ENCODE measurements at places on chromosomes 16 and 17. TPM values are rescaled to one million over a fixed set of nuclear protein-coding genes. Genes with fewer than 3 reads are reported as not detected.
A peak's percentile ranks its signal among the peaks of the same experiment; 100 is the strongest.

- no peak for DNase-seq
- H3K4me1 ChIP-seq = peaks cover 10% of the 10 kb centered on the region
- no peaks in the 10 kb centered on the region for H3K36me3 ChIP-seq
Observed at GRCh38 chr16:17377360-17378324, 93.1 kb downstream of the XYLT1 start.

DNA sequence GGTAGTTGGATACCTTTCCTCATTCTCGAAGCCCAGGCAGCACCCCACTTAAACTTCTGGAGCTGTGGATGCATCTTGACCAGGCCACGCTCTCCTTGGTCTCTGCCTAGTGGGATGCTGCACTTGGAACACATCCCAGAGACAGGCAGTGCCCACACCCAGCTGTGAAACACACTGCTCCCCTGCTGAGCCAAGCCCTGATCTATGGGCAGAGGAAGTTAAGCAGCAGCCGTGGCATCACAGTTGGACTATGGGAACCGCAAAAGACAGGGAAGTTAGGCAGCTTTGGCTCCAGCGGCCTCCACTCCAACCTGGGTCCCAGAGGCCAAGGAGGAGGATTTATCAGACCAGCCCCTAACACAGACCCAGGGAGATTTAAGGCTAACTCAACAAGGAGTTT, 284.8 kb upstream of the CCL2 start:
- H3K4me1 ChIP-seq = no peaks in the 10 kb centered on the region
- DNase-seq = no peak

GRCh38 chr17:35257208-35257659, 14.4 kb downstream of the SLFN5 start:
- peaks cover 18% of the 10 kb centered on the region for H3K4me1 ChIP-seq
- H3K36me3 ChIP-seq = peaks cover 42% of the 10 kb centered on the region
- no peaks in the 10 kb centered on the region for H3K27me3 ChIP-seq
- H3K4me3 ChIP-seq = no peak overlapping the region
- peak; percentile 30 for DNase-seq
- H3K27ac ChIP-seq = no peak overlapping the region

- DNase-seq = peak; percentile 64
- H3K4me1 ChIP-seq = peaks cover 93% of the 10 kb centered on the region
- no peaks in the 10 kb centered on the region for H3K27me3 ChIP-seq
- no peak overlapping the region for H3K27ac ChIP-seq
- H3K4me3 ChIP-seq = peak overlapping the region; percentile 32
Observed at GRCh38 chr17:29617125-29617480, 5.6 kb downstream of the CORO6 start.

GRCh38 chr16:75026892-75027391, 28.1 kb downstream of the ZNRF1 start:
- H3K27me3 ChIP-seq = no peaks in the 10 kb centered on the region
- H3K36me3 ChIP-seq = no peaks in the 10 kb centered on the region
- H3K27ac ChIP-seq = peak overlapping the region; percentile 79
- peaks cover 3% of the 10 kb centered on the region for H3K4me1 ChIP-seq

MRPS23 gene
- total RNA-seq = 95.8 TPM

Measured in heart left ventricle (tissue), 16 donors.